Activated CD4-positive, alpha-beta memory T cell treated with anti-CD3 and anti-CD28 coated beads, Interleukin-2, amount 10 ng/mL, durations not matched to agents 7 days and 5 days (primary cell): ENCODE measurements at places on chromosomes 13 and 19.

- no peak for DNase-seq
Observed at GRCh38 chr19:5142725-5143097, 173.8 kb downstream of the KDM4B start.

- peak; percentile 93 for DNase-seq
Observed at GRCh38 chr19:1241417-1242095, at the start of gene ATP5F1D. Gene ATP5F1D (plus strand): TSS chr19:1241751. CDS start chr19:1241851, 100 bp downstream.

GRCh38 chr13:91329733-91330132 lies 17.8 kb upstream of the MIR17HG start:
- DNase-seq = no peak

- no peak for DNase-seq
Observed at GRCh38 chr19:49624967-49625910, 14.7 kb downstream of the RRAS start.

- DNase-seq = no peak
Observed at GRCh38 chr13:105952233-105952972, 583.1 kb downstream of the EFNB2 start.

DNA sequence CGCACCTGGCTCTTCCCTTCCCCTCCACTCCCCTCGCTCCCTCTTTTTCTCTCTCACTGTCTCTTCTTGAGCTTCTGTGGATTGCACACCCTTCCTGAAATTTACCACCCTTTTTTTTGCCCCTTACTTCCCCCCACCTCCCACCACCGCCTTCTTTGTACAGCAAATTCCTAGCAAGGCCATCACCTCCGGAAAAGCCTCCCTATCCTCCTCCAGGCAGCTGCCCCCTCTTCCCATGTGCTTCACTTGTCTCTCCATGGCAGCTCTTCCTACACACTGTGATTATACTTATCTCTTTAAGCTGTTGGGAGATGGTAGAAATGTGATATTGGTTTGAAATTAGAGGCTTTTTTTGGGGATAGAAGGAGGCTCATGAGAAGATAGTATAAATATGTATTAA lies 28.3 kb upstream of the KCTD4 start:
- DNase-seq = no peak

DNA sequence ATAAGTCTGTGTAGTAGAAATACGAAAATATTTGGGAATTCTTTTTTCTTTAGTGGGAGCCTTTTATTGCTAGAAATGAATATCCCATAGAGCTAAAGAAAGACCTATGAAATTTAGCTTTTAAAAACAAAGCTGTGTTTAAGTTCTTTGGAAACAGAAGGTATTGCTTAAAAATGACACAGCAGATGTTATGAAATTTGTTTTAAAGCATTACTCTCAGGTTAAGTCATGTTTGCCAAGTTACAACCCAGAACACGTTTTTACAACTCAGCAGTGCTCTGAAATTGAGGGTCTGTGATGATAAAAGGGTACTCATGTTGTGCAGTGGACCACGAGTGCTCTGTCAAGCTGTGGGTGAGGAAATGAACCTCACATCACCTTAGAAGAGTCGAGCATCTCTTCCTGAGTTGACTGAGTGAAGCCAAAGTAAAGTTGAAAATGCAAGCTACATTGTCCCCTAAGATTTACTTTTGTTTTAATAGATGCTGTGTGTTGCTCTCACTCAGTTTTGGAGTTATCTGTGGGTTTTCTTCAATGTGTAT lies 161.1 kb downstream of the SHISA2 start:
- DNase-seq = no peak

DNA sequence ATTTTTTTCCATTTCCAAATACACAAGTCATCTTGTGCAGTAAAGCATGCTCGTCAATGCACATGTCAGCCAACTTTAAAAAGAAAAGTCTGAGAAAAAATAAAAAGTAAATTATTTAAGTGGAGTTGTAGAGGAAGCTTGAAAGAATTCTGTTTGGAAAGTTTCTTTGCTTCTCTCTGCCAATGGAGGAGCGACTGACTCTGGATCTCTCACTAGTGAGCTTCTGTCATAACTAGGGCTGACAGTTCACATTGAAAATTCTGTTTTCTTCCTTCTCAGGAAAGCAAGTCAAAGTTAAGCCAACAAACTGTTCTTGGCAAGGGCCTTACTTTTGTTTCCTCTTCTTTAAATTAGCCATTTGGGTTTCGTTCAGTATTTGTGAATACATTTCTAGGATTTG lies 298.2 kb downstream of the POU4F1 start:
- DNase-seq = no peak

DNA sequence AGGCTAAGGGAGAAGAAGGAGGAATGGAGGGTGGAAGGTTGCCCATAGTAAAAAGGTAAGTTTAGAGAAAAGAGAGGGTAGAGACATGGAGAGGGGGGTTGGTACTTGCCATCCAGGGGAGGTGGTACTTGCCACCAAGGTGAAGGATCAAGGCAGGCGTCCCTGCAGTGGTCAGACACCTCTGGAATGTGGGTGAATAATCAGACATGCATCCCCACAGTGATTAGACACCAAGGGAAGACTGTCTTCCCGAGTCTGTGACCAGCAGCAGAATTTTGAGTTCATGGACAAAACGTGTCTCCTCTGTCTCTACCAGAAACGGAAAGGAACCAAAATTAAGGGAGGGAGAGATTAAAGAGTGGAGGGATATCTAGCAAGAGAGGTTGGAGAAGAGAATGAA lies 27.1 kb upstream of the IGFL1 start:
- no peak for DNase-seq

GRCh38 chr19:13492128-13492527 lies 14.2 kb downstream of the CACNA1A start:
- DNase-seq = no peak

DNA sequence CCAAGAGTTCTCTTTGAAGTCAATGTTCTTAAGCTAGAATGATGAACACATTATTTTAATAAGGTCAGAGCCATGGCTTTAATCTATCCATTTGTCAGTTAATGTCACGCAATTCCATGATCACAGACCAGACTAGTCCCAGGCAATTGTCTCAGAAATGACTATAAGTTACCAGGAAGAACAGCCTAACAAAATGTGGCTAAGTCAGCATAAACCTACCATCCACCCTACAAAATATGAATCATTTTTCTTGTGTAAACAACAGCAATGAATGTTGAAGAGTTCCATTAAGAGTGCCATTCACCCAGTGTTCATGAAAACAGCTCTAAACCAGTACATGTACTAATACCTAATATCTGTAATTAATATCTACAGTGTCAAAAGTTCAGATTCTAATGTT lies 127.5 kb downstream of the KCTD12 start:
- DNase-seq = no peak

GRCh38 chr13:91406619-91407018 lies 8.2 kb downstream of the GPC5 start:
- no peak for DNase-seq

DNA sequence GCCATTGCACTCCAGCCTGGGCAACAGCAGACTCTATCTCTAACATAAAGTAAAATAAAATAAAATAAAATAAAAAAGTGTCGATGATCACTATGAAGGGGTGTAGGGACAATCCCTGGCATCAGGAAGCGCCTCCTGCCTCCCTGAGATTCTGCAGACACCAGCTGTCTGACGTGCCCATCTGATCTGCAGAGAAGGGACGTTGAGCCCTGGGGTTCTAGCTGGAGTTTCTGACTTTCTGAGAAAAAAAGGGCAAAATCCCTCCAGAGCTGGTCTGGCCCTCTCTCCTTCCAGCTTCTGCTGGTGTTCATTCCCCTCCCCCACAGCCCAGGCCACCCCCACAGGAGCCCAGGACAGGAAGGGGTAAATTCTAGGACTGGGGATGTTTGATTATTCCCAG lies 2.4 kb upstream of the ADGRE5 start:
- DNase-seq = no peak

DNA sequence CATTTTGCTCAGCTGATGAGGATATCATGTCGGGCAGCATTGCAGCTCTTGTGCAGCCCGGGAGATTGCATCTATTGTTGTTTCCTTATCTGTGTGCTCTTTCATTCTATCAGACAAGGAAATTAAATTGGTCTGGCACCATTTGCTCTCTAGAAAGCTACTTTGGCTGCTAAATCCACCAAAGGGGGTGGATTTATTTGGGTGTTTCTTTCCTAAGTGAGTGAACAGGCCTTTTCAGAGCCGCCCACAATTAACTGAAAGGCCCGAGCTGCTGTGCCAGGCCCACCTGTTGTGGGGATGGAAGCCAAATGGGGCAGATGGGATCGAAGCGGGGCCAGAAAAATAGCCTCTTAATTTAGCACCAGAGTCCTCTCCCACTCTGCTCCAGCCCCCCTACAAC lies 99.4 kb downstream of the DNAJC15 start:
- no peak for DNase-seq

- DNase-seq = no peak
Observed at GRCh38 chr19:517721-518597, 10.7 kb downstream of the TPGS1 start.

DNA sequence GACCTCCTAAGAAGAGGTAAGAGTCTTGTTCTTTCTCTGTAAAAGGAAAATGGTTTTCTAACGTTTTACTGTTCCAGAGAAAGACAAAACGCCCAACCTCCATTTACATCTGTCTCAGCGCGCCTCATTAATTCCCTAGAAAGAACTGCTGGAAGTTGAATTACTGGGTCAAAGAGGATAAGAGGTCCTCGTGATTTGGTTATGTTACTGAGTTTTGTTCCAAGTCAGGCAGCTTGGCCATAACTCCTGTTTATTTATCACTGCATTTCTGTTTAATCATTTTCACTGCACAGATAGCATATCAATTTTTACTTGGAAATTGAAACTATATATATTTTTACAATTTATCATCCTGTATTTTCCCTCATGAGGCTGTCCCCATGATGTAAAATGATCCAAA lies 112.9 kb upstream of the PEG3 start:
- DNase-seq = no peak

DNA sequence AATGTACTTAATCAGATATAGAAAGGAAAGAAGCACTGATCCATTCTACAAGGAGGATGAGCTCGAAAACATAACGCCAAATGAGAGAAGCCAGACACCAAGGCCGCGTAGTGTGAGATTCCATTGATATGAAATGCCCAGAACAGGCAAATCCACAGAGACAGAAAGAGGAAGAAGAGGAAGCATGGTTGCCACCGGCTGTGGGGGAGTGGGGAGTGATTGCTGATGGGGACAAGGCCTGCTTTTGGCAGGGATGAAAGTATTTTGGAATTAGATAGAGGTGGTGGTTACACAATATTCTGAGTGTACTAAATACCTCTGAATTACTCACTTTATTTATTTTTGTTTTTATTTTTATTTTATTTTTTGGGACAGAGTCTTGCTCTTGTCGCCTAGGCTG lies 50.2 kb upstream of the KLF2 start:
- no peak for DNase-seq

- no peak for DNase-seq
Observed at GRCh38 chr13:97403893-97404750, 29.8 kb upstream of the RAP2A start.

DNA sequence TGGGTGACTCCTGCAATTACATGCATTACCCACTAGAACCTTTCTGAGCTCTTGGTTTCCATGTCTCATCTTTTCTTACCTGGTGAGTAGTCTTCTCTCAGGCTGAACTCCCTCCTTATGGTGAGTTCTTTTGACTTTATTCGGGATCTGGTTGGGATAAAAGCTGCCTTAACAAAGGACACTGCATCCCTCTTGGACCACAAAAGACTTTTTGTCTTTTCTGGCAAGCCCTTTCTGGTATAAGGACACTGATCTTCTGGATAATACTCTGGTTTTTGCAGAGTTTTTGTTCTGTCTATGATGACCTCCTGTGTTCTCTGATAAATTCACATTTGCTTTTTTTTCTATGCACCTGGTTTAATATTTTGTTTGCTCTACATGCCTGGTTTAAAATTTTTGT lies 66.7 kb downstream of the SLITRK1 start:
- no peak for DNase-seq

DNA sequence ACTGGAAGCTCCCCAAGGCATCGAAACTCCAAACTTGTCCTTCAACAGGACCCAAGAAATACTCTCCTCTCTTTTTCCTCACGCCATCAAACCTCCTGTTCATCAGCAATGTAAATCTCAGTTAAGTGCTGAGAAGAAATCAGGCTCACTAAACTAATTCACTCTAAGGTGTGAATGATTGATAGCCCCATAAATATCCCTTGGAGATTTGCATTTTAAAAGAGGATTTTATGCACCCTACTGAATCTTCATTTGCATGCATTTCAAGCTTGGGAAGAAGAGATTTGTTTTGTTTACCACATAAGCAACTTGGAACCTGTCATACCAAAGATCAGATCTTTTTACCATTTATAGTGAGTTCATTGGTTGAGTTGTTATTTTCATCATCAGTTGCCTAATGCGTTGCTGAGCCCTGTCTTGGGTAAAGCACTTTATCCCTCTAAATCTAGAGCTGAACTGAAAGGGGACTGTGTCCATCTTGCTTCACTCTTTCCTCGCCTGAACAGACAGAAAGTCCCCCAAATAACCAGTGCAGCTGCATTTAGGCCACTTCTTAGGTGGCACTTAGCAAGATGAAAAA lies 40.2 kb upstream of the GSX1 start:
- DNase-seq = no peak

- no peak for DNase-seq
Observed at GRCh38 chr13:99214731-99215130, 14.1 kb downstream of the UBAC2 start.

DNA sequence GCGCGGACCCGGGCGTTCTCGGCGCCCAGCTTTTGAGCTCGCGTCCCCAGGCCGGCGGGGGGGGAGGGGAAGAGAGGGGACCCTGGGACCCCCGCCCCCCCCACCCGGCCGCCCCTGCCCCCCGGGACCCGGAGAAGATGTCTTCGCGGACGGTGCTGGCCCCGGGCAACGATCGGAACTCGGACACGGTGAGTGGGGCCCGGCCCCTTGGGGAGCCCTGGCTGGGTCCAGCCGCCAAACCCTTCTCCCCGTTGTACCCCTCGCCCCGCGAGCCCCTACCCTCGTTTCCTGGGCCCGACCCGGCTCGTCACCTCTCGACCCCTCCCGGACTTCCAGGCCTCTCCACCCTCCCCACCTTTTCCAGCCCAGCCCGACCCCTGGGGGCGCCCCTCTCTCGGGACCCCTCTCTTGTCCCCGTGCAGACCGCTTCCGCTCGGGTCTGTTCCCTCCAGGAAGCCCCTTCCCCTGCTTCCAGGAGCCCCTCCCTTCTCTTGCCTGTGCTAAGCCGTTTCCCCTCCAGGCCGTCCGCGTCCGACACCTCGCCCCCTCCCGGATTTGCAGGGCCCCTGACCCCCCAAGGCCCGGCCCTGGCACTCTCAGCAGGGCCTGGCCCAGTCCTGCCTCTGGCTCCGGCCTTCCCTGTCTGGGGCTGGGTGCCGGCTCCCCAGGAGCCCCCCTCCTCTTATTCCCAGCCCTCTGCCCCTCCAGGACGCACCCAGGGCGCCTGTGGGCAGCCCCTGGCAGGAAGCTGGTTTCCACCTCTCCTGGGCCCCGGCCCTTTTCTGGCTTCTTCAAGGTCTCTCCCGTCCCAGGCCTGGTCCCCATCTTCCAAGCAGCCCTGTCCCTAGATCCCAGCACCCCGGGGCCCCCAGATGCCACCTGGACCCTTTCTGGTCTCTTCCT lies 632 bp downstream of the MARK4 start:
- DNase-seq = peak; percentile 26
